Activated naive CD4-positive, alpha-beta T cell treated with anti-CD3 and anti-CD28 coated beads for 36 hours (primary cell): ENCODE measurements at places on chromosomes 7 and 10. TPM values are rescaled to one million over a fixed set of nuclear protein-coding genes. Genes with fewer than 3 reads are reported as not detected.

- DNase-seq = no peak
These were observed 531.3 kb upstream of the MKI67 start for GRCh38 chr10:128657548-128657947.

GRCh38 chr7:47255007-47255406 is 326.9 kb downstream of the TNS3 start:
- DNase-seq = no peak

DNA sequence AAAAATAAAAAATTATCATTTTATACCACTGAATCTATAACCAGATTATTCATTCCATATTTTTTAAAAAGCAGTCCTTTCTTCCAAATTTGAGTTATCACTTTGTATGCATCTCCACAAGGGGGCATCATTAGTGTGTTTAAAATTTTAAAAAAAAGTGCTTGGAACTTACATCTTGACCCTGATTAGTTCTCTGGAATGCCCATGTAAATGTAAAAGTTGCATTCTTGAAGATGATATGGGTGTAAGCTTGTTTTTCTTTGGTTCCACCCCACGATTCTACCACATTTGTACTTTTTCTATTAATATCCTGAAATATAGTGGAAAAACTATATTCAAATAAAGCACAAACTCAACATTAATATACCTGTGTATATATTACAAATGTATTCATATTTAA is 144.9 kb downstream of the ELAPOR2 start:
- no peak for DNase-seq

DNA sequence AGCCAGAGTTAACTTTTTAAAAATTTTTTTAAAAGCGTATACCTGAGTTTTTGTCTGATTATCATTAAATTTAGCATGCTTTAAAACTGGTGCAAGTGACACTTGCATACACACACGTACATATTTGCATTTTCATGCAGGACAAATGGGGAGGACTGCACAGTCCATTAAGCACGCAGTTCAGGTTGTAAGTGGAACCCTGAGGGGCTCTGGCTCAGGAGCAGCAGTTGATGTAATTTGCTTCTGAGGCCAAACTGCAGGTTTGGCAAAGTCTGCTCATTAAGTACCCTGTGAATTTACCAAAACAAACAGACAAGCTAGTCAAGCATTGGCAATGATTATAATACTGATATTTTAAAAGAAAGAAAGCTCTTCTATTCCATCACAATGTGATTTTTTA is 215.8 kb upstream of the PFKP start:
- no peak for DNase-seq

DNA sequence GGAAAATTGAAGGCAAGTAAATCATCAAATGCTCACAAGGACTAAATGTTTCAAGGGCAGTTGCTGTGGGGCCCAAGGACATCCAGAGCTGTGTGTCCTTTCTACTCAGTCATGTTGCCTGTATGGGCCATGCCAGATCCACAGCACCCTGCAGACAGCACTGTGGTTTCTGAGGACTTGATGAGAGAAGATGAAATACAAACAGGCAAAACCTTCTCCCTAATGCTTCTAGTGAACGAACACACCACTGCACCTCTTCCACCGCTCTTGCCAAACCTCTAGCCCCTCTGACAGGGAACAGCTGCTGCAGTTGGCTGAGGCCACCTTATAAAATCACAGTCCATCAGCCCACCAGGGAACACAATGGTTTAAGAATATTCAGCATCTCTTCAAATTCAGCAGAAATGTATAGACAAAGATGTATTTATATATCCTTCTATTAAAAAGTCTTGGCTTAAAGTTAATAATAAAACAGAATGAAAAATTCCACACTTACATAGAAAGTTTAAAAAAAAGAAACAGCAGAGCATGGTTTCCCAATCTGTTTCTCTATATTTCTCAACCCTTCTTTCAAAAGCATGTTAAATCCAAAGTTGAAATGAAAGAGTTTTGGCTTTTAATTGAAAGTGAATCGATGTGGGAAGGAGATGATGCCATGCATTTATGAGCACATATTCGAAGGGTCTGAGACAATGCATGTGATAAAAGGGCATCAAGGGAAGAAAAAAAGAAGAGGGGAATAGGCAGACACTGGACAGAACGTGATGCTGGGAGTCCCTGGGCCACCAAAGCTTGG is 14.0 kb downstream of the CYP3A7 start:
- no peak for DNase-seq

DNA sequence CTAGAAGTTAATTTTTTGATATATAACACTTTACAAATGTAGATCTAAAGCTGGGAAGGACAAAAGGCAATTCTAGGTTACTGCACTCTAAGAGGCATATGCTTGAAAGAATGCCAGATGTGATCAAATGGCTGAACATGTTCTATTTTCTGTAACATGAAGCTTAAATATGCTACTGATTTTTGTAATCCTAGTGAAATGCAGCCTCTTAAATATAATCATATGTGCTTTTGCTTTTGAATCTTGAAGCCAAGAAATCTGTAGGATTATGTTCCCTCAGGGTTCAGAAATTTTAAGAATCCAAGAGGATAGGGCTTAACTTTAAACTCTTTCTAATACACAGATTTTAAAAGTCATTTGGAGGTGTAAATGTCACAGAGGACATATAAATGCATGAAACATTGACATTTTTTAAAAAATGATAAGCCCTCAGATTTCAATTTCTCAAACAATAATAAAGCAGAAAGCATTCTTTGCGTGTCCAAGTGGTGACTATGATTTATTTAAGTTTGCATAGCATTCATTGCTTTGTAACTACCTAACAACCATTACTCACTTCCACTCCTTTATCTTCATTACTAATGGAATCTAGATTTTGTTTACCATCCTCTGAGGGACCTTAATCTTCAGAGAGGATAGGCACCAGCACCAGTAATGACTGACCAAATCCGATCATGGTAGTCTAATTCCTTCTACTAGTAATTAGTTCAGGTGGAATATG is 170.4 kb downstream of the MAGI2 start:
- no peak for DNase-seq

GRCh38 chr7:69770613-69771012 is 172.3 kb downstream of the AUTS2 start:
- no peak for DNase-seq

GRCh38 chr10:71513936-71514335 is 117.2 kb downstream of the CDH23 start:
- no peak for DNase-seq

DNA sequence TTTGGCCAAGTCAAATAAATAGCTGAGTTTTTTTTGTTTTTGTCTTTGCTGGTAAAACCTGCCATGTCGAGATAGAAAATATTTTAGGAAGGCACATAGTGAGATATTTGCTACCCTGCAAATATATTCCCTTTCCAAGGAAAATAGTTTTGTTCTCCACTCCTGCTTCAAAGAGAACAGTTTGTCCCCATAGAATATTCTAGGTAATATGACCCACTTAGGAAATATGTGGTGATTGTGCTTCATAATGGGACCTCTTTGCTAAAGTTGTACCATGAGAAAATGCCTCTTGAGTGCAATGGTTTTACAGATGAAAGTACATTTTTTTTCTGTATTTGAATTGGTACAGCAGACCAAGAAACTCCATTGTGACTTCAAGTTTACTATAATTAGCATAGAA is 41.6 kb downstream of the SMNDC1 start:
- no peak for DNase-seq

DNA sequence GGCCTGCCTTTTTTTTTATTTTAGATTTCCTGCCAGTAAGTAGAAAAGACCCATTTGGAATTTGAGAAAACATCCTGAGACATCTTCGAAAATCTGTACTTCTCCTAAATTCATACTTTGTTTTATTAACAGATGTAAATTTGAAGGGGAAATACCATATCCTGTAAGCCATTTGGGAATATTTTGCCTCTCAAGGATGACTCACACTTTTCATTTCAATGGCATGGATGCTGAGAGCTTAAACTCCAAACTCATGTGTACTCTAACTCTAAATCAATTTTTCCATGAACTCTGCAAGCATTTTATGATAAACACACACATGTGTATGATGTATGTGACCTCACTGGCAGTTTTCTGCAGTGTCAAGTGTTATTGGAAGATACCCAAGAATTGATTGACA is 89.0 kb downstream of the SEMA3A start:
- DNase-seq = no peak

GRCh38 chr7:83655951-83656556 is 7.1 kb upstream of the SEMA3E start:
- peak; percentile 13 for DNase-seq

DNA sequence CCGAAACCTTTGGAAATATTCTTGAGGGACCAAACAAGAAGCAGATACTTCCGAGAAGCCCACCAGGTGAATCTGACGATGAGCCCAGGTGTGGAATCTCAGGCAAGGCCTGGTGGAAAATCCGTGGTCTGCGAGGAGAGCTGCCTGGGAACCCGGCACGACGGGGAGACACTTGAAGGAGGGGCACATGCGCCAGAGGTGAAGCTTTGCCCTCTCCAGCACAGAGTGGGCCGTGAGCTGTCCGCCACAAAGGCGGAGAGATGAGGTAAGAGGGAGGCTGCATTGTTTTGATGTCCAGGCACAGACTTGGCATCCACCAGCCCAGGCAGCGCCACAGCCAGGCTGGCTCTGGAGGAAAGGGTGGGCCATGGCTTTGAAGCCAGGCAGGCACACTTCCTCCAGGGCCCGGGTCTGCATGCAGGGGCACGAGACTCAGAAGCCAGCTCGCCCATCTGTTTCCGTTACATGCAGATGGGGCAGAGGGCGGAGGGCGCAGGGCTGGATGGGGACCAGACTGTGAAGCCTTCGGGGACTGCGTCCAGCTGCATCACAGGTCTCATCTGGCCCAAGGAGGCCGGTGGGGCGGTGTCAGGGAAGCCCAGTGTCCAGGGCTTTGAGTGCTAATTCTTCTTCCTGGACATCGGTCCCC is 45.4 kb downstream of the CALML3 start:
- DNase-seq = no peak

GRCh38 chr10:7634142-7634894 is 32.4 kb downstream of the ITIH5 start:
- DNase-seq = no peak

DNA sequence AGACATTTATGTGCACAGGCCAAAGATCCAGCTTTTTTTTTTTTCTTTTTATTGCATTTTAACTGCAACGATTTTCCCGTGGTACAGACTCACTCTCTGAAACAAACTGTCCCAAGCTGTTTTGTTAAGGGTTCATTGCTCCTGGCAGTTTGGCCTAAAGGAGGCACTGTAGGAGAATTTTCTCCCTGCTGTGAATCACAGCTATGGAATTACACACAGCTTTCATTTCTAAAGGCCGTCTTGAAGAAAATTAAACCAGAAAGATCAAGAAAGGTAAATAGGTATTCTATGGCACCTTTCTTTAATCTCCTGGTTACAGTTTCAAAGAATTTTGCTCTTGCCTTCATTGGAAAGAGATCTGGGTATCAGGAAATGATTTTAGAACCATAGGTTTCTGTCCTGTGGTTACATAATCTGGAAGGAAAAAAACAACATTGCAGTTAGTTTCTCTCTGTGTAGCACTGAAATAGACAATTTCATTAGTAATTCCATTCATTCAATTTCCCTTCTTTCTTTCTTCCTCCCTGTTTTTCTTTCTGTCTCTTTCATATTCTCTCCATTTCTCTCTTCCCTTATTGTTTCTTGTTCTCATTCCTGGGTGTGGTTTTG is 51.2 kb downstream of the PDK4 start:
- no peak for DNase-seq

DNA sequence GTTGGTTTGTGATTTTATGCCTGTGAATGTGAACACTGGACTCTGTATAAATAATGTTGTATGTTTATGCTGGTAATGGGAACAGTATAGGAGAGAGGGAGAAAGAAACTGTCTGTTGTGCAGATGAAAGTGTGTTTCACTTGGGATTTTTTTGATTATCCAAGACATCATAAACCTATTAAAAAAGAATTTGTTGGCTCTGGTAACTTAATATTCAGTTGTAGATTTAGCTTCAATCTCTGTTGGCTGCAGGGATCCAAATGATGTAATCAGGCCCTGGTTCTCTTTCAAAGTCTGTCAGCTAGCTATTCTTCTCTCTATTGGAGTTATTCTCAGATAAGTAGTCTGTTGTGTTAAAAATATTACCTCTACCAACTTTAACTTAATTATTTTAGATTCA is 168.8 kb upstream of the RHOBTB1 start:
- no peak for DNase-seq

- DNase-seq = no peak
These were observed 229.1 kb downstream of the ELFN1 start for GRCh38 chr7:1899196-1899595.

- no peak for DNase-seq
These were observed 45.3 kb downstream of the DOCK1 start for GRCh38 chr10:126950401-126951105.

DNA sequence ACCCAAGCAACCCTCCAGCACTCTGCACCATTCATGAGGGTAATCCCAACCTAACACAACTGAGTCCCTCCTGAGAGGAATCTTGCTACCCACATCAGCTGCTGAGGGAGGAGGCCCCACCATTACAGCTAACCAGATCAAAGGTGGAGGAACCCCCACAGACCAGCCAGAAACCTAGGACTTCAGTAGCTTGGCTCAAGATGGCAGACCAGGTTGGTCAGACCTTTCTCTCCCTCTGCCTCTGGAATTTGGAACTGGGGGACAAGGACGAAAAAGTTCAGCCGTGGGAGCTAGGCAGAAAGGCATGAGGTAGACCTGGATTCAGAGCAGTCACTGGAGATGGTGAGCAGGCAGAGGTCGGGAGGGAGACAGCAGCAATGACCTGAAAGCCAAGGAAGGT is 101.3 kb upstream of the CACUL1 start:
- DNase-seq = no peak

- DNase-seq = no peak
These were observed 53.4 kb downstream of the TNS3 start for GRCh38 chr7:47528471-47528870.

DNA sequence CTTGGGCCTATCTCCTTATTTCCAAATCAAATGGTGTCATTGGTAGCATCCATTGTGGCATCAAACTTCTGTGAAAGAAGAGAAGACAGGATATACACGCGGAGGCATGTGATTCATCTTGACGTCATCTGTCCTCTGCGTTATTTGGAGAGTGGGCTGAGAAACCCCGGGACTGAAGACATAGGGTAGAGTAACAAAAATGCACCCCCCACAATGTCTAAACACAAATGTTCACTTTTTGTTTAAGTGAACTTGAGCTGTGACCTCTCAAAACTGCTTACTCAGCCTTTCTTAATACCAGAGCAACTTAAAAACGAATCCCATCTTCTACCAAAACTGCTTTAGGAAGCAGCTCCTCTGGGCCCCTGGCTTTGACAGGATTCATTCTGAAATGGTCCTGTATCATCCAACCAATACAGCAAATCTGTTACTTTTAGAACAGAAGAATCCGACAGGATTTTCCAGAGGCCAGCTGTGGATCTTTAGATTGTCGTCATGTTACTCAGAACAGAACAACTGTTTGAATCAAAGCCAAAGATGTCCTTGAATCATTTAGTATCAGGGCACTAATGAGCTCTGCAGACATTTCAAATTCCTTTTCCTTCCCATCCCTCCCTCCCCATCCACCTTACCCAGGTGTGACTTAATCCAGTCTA is 438.1 kb downstream of the SUGCT start:
- DNase-seq = no peak

HABP2 gene
- not detected for total RNA-seq

OR6V1 gene
- total RNA-seq = not detected

IGF2BP3 gene
- total RNA-seq = 0.54 TPM

WNT16 gene
- total RNA-seq = not detected

RSPH10B gene
- not detected for total RNA-seq

CPED1 gene
- not detected for total RNA-seq

ZNF800 gene
- 19.5 TPM for total RNA-seq

THAP5 gene
- 24.8 TPM for total RNA-seq

ARHGAP22 gene
- not detected for total RNA-seq

CBLL1 gene
- total RNA-seq = 32.1 TPM
